Non-pigmented ciliary epithelial cell (primary cell): ENCODE measurements at places on chromosomes 5 and 9.

- no peak for DNase-seq
Measured at GRCh38 chr9:19934301-19934871, 145.5 kb upstream of the SLC24A2 start.

GRCh38 chr9:73223594-73223993 is 71.9 kb downstream of the ANXA1 start:
- no peak for DNase-seq

DNA sequence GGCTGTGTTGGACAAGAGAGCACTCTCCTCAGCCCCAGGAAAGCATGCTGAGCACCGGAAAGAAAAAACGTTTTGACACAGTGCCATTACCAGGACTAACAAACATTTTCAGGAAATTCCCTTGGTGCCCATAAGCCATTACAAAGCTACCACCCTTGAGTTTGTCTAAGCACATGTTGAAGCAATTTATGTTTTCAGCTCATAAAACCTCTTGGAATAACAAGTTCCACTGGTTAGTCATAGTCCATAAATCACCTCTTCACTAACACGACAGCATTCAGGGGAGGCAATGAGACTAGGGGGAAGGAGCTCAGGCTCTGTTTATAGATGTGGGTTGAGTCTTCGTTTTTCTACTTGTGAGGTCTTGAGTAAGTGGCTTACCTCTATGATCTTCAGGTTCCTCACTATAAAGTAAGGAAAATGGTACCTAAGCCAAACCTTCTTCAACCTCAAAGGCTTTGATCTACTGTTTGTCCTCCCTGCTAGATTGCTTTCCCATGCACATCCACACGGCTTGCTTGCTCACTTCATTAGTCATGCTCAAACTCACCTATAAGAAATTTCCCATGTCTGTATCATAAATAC is 65.4 kb downstream of the DRD1 start:
- no peak for DNase-seq

- DNase-seq, result no peak
Measured at GRCh38 chr9:136552117-136552703, 6.4 kb upstream of the NOTCH1 start.

DNA sequence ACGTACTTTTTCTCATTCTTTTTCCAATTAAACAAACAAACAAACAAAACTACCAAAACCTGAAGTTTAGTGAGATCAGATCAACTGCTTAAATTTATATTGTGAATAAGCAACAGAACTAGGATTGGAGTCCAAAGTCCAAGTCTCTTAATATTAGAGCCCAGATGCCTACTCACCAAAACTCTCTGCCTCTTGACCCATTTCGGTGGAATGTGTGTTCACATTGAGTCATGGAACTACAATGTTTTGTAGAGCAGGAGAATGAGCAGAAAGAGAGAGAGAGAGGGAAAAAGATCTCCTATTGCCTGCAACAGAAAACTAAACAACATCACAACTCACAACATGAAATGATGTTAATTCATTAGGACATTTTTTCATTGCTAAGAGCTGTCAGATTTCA is 751.1 kb downstream of the TLR4 start:
- DNase-seq, result no peak

DNA sequence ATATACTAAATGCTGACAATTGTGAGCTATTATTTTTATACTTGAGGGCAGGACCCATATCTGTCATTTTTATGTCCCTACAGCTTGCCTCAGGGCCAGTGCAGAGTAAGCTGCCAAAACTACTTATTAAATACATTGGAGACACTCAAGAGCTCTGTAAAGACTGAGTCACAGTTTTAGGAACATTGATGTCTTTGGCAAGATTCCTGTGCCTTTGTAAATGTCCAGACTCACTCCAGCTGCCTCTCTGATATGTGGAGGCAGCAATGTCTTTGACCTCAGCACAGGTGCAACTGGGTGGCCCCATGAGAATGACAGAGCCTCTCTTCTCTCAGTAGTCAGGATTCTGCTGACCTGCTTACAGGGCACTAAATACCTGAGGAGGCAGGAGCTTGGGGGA is 363.2 kb downstream of the OSTF1 start:
- no peak for DNase-seq

DNA sequence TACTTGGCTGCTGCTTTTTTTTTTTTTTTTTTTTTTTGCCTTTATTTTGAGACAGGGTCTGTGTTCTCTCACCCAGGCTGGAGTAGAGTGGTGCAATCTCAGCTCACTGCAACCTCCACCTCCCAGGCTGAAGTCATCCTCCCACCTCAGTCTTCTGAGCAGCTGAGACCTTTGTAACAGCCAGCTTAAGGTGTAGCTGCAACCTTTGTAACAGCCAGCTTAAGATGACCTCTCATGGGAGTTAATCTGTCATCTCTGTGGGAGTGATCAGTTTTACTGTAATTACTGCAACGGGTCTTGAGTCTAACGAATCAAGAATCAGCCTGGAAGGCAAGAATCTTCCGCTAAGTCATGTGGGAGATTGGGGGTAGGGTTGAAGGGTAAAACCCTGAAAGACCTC is 31.6 kb upstream of the SNX2 start:
- DNase-seq, result no peak

- no peak for DNase-seq
Measured at GRCh38 chr5:125411744-125412560, 665.5 kb upstream of the ZNF608 start.

GRCh38 chr9:88791105-88791805 is 200.0 kb upstream of the S1PR3 start:
- peak; percentile 88 for DNase-seq

DNA sequence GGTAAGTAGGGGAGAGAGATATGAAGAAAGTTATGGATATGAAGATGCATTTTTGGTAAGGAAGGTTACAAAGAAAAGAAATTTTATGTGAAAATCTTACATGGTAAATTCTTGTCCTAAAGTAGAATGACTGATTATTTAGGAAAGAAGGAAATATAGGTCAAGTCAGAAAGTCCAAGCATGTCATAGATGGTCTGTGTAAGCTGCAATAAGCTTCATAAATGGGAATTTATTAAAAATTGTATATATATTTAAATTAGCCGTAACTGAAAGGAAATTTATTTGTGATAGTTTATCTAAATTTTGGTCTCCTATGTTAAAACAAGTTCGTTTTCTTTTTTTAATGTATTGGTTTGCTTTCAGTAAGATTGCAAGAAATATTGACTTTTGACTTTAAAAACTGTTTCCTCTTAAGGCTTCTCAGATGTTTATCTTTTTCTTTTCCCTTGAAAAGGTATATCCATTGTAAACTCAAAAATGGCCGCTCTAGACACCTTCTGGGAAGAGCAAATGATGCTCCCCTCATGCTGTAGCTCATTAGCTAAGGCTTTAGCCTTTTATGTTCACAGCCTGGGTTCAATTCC is 46.8 kb upstream of the HAPLN1 start:
- no peak for DNase-seq

DNA sequence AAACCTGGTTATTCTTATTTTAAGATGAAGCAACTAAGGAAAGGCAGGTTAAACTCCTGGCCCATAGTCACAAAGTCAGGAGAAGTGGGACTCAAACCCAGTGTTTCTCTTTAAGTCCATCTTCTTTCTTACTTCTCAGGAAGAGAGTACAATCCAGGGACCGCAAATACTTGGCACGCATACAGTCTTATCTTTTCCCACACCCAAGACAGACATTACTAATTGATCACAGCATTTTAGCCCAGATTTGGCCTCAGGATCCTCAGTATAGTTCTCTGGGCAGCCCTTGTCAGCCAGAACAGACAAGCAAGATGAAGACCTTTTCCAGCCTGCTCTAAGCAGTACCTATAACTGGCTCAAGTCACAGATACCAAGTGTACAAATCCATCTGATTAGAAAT is 125.5 kb upstream of the RAI14 start:
- DNase-seq, result no peak

GRCh38 chr5:95487880-95488279 is 66.9 kb downstream of the SKIC3 start:
- no peak for DNase-seq

GRCh38 chr5:1477341-1477740 is 32.1 kb upstream of the SLC6A3 start:
- DNase-seq, result no peak

DNA sequence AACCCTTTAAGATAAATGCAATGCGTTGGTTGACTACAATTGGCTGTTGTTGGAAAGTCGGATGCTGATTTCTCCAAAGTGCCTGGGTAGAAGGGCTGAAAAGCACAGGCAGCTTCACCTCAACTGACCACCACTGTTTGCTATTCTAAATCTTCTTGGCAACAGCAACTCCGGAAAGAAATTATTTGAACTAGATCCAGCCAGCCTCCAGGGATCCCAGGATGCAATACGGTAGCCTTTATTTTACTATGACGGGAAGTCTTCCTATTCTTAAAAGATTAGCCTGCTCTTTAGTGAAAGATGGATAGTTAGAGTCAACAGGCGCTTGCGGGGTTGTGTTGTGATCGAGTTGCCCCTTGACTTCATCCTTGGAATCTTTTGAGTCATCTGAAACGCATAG is 78.6 kb upstream of the KLF9 start:
- DNase-seq, result no peak

GRCh38 chr5:156591631-156592030 is 258.5 kb upstream of the PPP1R2B start:
- no peak for DNase-seq

DNA sequence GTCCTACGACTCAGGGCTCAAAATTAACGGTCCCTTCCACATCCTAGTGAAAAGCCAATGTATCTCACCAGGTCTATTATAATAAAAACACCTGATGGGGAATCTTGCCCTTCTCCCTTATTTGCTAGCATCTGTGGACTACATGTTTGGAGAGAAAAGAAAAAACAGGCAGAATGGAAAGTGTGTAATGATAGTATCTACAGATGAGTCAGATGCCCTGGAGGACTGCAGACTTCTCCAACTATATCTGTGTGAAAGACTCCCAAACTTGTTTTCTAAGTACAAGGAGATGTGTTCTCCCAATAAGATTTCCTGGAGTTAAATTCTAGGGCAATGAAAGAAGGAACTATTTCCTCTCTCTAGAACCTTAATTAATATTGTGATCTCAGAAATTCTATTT is 66.0 kb downstream of the FOXB2 start:
- no peak for DNase-seq

GRCh38 chr5:78958672-78959445 is 26.3 kb downstream of the ARSB start:
- DNase-seq, result no peak

- DNase-seq, result no peak
Measured at GRCh38 chr9:110334871-110335270, 2.8 kb downstream of the TXNDC8 start.
